Posterior vena cava (tissue), 2 donors: ENCODE measurements at places on chromosomes 4 and X. TPM values are rescaled to one million over a fixed set of nuclear protein-coding genes. Genes with fewer than 3 reads are reported as not detected.

Gene XG
- 5.4 TPM for total RNA-seq

- DNase-seq, result no peak
Measured at GRCh38 chr4:119559044-119559647, 69.5 kb downstream of the PDE5A start.

- no peak for DNase-seq
Measured at GRCh38 chr4:73870768-73871167, 1.6 kb downstream of the CXCL1 start.

- DNase-seq, result no peak
Measured at GRCh38 chrX:68238568-68238967, 194.7 kb downstream of the OPHN1 start.

GRCh38 chr4:139966383-139966782 is 187.6 kb downstream of the MAML3 start:
- no peak for DNase-seq

DNA sequence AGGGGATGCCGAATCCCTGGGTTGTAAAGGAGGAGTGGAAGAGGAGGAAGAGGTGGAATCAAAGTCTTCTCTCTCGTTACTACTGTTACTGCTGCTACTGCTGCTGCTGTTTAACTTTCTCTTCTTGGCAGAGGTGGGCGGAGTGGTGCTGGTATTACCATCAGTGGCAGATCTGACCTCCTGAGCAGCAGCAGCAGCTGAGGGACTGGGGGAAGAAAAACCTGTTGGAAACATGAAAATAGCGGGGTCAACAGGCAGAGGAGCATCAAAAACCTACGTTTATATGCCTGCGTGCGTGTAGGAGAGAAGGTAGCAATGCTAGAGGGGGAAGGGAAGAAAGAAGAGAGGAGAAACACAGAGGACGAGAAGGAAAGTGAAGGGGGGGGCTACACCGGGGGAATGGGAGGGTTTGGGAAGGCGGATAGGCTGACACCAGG is 339 bp downstream of the CUL4B start:
- DNase-seq, result no peak

Gene YY2
- total RNA-seq, result 2.0 TPM

DNA sequence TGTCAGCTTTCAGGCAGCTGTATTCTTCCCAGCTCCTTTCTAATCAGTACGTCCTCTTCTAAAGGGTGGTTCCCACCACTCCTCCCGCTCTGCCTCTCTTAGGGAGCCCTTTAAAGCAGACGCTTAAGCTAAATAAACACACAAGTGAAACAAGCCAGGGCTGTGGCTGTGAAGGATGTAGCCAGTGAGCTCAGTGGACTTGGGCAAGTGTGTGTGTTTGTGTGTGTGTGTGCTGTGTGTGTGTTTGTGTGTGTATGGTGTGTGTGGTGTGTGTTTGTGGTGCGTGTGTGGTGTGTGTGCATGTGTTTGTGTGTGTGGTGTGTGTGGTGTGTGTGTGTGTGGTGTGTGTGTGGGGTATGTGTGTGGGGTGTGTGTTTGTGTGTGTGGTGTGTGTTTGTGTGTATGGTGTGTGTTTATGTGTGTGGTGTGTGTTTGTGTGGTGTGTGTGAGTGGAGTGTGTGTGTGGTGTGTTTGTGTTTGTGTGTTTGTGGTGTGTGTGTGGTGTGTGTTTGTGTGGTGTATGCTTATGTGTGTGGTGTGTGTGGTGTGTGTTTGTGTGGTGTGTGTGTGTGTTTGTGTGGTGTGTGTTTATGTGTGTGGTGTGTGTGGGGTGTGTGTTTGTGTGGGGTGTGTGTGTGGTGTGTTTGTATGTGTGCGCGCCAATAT is 283.3 kb downstream of the PTTG2 start:
- no peak for DNase-seq

DNA sequence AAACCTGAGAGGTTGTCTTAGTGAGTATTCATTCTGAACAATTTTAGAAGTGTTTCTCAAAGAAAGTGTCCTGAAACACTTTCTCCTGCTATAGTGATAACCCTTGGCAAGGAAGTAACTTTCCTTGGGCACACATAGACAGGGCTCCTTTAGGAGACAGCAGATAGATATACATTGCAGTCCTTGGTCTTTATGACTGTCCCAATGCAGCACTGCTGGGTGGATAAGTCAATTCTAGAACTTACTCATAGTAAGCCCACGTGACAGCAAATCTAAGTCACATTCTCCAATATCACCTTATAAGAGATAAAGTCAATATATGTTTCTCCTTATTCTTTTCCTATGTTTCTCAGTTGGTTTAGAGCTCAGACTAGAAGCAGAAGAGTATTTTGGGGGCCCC is 46.7 kb downstream of the GPRASP3 start:
- DNase-seq, result no peak

DNA sequence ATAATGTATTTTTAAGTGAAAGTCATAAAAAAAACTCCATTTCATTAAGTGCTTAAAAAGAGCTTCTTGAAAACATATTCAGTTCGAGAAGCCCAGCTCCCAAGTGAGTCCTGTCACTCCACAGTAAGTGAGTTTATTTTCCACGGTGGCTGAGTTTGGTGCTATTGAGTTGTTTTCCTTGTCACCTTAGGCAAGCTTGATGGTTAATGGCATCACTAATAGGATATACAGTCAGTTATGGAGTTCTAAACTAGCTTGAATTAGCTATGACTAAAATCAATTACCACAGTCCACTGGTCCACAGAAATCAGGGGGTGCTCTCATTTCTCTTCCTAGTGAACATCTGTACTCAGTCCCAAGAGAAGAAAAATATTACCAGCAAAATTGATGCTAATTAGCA is 1526.2 kb upstream of the IGFBP7 start:
- DNase-seq, result no peak

DNA sequence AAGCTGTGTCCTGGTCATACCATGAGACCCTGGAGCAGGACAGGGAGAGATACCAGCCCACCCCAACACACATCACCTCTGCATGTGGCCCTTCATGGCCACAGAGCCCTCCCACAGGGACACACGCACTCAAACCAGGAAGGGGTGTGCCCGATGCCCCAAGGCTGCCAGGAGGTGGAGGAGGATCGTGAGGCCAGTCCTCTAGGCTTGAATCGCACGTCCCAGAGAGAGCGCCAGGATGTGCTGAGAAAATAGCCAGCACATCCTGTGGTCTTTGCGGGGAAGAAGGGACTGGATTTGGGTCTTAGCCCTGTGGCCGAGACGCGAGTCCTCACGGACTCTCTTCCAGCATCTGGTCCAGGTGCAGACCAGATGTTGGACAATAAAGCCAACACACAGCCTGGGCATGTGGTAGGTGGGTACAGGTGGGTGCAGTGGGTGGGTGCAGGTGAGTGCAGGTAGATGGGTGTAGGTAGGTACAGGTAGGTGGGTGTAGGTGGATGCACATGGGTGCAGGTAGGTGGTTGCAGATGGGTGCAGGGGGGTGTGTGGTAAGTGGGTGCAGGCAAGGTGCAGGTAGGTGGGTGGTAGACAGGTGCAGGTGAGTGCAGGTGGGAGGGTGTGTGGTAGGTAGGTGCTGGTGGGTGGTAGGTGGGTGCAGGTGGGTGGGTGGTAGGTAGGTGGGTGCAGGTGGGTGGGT is 94.3 kb upstream of the AFAP1 start:
- DNase-seq, result no peak

DNA sequence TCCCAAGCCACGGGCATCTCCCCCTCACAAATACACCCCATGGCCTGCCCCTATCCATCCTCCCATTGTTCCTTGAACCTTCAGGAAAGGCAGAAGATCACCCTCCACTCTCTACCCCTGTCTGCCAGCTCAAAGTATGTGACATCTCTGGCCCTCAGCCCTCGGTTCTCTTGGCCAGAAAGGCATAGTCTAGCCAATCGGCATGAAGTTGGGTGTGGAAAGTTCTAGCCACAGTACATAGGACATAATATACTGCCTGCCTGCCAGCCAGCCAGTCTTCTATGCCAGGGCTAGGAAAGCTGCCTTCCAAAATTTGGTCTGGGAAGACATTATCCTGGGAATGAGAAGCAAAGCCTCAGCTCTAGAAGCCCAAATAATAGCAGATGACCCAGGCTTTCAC is 3.2 kb upstream of the PLP1 start:
- no peak for DNase-seq

DNA sequence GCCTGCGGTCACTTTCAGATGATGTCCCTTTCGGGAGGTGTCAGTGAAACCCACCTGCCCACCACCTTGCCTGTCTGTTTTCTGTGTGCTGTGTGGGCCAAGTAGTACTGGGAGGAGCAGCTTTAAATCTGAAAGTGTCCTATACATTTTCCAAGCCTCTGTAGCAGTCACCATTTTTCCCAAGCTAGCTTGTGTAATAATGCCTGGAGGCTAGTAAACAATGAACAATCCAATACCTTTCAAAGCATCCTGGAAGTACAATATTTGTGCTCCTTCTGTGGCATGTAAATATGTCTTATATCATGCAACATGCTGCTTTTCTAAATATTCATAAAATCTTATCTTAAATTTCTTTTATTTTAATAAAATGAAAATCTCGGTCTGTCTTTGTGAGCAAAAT is 111.6 kb upstream of the C1GALT1C1 start:
- no peak for DNase-seq

DNA sequence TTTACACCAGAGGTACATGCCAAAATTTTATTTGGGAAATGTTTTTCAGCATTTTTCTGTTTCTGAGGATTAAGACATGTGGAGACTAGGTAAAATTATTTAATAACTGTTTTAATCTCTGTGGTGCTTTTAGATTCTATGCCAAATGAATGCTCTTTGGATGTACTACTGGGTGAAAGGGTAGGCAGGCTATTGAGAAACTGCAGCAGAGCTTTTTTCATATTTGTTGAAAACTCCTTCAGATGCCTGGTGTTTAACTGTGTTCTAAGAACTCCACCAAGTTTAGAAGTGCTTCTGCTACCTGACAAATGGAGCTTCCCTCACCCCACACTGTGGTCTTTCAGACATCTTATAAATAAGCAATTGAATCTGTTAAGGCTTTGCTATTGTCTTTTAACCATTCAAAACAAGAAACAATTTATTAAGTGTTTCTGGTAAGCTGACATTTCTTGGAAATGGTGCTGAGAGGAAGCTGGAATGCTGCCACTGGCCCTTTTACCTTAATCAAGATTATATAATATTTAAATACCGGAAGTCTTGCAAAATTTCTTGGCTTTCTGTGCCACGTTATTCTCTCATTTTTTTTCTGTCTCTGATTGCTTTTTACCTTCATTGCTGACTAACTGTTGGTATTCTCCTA is 51.2 kb upstream of the CYSLTR1 start:
- no peak for DNase-seq

Gene MORC4
- 19.8 TPM for total RNA-seq

DNA sequence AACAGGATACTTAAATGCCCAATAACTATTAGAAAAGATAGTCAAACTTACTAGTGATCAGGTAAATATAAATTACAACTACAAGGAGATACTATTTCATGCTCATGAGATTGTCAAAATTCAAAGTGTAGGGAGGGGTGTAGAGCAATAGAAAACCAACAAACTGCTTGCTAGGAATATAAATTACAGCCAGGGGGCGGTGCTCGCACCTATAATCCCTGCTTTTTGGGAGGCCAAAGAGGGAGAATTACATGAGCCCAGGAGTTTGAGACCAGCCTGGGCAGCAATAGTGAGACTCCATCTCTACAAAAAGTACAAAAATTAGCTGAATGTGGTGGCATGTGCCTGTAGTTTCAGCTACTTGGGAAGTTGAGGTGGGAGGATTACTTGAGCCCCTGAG is 556.5 kb upstream of the NR3C2 start:
- no peak for DNase-seq

Gene ARHGEF6
- 17.7 TPM for total RNA-seq

GRCh38 chr4:14092741-14093140 is 465.2 kb upstream of the BOD1L1 start:
- no peak for DNase-seq

DNA sequence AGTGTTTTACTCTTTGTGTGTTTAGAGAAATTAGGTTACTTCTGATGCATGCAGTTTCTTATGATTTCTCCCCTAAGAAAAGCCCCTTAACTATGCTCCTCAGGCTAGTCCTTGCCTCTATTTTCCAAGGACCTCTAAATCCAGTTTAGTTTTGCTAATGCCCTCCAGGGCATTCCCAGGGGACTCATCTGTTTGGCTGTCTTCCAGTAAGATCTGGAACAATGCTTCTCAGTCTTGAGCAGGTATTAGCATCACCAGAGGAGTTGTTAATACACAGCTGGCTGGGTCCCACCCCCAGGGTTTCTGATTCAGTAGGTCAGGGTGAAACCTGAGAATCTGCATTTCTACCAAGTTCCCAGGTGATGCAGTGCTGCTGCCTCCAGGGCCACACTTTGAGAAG is 56.9 kb downstream of the OTC start:
- DNase-seq, result no peak

DNA sequence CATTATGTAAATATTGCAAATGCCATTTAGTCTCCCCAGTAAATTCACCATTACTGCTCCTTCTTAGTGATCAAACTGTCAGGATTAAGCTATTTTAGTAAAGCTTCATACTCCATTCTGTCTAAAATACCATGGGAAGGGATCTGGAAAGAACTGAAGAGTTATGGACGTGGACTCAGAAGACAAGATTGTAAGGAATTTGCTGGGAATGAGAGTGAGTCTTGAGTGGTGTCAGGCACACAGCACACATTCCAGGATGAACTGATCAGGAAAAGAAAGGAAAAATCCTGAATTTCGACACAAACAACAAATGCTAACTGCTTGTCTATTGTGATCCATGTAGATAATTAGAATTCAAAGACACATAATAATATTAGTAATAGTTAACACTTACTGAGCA is 311.0 kb downstream of the CENPC start:
- no peak for DNase-seq

DNA sequence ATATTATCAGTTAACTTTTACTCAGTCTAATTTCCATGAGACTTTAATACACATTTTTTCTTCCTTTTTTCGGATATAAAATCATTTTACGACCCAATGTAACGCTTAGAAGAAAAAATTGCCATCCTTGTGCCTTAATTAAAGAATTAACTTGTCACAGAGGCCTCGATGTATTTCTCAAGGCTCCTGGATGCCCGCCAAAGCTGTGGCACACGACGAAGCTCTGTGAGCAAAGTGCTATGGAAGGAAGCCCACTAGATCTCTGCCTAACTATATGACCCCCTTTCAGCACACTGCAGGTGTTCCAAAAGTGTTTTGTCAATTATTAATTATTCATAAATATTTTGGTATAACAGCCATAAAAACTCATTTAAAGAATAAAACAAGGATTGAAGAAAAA is 54.4 kb downstream of the TAPT1 start:
- no peak for DNase-seq

Gene GABRB1
- not detected for total RNA-seq

- no peak for DNase-seq
Measured at GRCh38 chr4:14096396-14096965, 469.0 kb upstream of the BOD1L1 start.

Gene UGT2A1
- not detected for total RNA-seq

- no peak for DNase-seq
Measured at GRCh38 chr4:111633663-111634266, 511.5 kb upstream of the FAM241A start.

DNA sequence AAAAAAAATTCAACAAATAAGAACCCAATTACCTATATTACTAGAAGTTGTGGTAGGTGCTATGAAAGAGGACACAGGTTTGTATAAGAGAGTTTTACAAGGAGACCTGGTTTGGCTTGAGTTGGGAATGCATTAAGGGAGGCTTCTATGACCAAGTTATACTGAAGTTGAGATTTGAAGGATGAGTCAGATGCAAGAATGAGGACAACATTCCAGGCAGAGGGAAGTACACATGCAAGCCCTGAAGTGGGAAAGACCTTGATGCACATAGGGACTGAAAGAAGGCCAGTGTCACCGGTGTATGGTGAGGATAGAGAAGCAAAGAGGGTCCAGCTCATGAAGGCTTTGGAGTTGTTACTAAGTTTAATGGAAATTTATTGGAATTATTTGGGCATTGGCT is 52.2 kb downstream of the ANK2 start:
- DNase-seq, result no peak

GRCh38 chr4:17315459-17315858 is 196.4 kb downstream of the QDPR start:
- no peak for DNase-seq

Gene LUZP4
- not detected for total RNA-seq

Gene EREG
- total RNA-seq, result 0.37 TPM
